ENCODE measurements at places on chromosomes 7 and 10. TPM values are rescaled to one million over a fixed set of nuclear protein-coding genes. Genes with fewer than 3 reads are reported as not detected.

DNA sequence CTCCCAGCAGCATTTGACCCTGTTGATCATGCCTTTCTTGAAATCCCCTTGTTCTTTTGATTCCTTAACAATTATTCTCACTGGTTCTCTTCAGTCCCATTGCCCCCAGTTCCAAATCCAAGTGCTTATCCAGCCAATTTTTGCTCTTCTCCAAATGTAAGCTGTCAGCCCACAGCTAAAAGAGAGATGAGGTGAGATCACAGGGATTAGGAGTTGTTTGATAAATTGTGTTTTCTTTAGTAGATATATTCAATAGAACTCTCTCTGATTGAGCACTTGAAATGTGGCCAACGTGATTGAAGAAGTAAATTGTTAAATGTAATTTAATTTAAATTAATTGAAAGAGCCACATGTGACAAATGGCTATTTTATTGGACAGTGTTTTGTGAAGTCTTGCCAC, 76.6 kb upstream of the NME8 start:
- ATAC-seq, result no peak

- no peak for ATAC-seq
Observed at GRCh38 chr10:48606530-48607355, 1.9 kb upstream of the ARHGAP22 start.

DNA sequence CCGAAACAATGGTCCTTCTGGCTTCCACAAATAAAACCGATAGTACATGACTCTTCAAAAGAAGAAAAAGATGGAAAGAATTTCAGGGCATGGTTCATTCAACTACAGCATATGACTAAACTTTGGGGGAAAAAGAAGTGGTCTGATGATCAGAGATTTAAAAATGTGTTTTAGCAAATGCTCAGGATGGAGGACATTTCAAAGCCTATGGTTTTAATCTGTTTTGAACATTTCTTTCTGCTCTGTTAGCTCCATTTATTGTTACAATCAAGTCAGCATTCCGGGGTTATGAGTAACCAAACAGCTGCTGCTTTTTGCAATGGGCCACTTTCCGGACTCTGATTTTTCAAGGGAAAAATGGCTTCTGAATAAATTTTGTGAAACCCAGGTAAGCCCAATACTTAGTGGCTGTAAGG, 142.4 kb downstream of the CUBN start:
- peak; percentile 15 for ATAC-seq

GRCh38 chr10:49322371-49323170, 23.6 kb downstream of the C10orf71 start:
- no peak for ATAC-seq

- ATAC-seq, result no peak
Observed at GRCh38 chr10:31381766-31382316, 62.8 kb downstream of the ZEB1 start.

DNA sequence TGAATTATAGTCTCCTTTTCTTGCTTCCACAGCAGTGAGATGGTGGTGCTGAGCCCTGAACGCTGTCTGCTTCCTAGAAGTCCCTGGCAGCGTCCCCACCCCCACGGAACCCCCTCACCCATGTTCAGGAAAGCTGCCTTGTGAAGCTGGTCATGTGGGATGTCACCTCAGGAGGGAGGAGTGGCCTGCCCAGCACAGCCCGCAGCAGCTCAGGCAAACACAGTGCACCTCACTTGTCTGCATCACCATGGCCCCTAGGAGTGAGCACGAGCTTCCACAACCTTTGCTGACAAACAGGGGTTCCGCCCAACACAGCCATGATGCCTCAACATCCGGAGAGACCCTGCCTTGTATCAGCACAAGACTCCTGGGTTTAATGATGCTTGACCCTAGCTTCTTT, 508.9 kb downstream of the RPS24 start:
- peak; percentile 92 for ATAC-seq

DNA sequence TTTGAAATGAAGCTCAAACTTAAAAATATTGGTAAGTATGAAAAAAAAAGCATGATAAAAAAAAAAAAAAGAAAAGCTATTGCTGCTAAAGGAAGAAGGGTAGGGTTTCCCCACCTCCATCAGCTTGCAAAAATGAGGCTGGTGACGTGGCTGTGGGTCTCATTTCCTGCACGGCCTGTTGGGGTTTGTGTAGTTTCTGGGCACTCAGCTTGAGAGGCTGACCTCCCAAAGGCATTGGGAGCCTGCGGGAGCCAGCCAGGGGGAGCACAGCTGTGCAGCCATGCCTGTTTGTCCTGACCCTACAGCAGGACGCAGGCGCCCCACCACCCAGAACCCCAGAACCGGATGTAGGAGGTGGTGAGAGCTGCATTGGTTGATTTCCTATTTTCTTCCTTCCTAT, 48.8 kb upstream of the CARD11 start:
- ATAC-seq, result no peak

DNA sequence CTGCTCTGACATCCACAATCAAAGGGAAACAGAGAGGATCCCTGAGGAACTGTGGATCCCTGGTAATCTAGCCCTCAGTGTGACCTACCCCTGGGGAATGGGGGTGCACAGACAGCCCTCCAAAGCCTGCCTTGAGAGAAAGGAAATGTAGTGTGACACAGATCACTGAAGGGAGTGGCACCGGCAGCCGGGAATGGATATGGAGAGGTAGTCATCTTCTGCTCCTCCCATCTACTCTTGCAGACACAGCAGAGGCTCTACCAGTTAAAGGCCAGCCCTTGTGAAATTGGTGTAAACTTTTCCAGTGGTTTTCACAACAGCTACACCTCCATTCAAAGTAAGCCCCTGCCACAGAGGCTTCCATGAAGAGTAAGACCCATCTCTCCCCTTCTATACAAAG, 144.4 kb downstream of the PCDH15 start:
- no peak for ATAC-seq

DNA sequence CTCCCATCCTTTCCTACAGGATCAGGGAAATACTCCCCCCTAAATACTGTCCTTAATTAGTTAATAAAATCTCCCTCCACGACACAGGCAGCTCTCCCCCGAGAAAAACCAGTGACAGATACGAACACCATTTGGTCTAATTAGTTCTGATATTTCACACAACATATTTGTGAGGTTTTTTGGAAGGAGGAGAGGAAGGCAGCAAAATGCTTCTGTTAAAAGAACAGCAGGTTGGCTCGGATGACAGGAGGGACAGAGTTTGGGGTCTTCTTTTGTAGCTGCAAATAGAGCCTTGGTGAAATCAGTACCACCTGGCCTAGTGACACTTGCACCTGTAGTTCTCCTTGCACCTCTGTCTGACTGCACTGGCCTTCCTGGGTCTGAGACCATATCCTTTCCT, 507.0 kb downstream of the PLXNA4 start:
- ATAC-seq, result no peak

DNA sequence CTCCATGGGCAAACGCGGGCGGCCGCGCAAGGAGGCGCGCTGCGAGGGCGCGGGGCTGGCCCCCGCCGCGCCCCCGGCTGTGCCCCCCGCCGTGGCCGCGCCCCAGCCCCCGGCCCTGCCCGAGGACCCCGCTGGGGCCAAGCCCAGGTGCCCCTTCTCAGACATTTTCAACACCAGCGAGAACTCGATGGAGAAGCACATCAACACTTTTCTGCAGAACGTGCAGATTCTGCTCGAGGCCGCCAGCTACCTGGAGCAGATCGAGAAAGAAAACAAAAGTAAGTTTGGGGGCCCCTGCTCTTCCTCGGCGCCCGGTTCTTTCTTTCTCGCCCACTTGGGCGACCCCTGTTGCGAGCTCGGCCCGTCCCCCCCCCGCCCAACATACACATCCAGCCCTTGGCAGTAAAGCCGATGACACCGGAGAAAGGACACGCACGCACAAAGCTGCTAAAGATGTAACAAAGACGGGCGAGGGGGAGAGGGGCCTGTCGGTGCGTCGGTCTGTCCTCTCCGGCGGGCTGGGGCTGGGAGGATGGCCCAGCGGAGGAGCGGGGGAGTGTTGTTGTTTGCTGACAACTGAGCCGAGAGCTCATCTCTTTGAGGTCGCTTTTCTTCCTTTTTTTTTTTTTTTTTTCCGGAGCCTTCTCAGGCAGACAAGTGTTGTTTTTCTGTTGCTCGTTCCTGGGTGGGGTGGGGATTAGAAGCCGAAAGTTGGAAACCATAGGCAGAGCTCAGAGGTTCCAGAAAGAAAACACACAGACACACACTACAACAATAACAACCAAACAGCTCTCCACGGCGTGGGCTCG, 604 bp downstream of the MXI1 start:
- ATAC-seq, result peak; percentile 0

GRCh38 chr10:77932016-77932715, 5.6 kb upstream of the DLG5 start:
- no peak for ATAC-seq

- ATAC-seq, result no peak
Observed at GRCh38 chr7:30048582-30048981, 20.4 kb downstream of the PLEKHA8 start.

- ATAC-seq, result no peak
Observed at GRCh38 chr10:77016278-77016815, 621.3 kb downstream of the KCNMA1 start.

Gene CFAP69
- total RNA-seq, result 36.9 TPM

Gene SPDYE8
- 0.43 TPM for total RNA-seq

Gene SEPTIN7
- total RNA-seq, result 190 TPM

Gene STAM
- 31.0 TPM for total RNA-seq

Gene CALCR
- 0.18 TPM for total RNA-seq

Gene FOXL3
- total RNA-seq, result not detected

Gene UPK3B
- total RNA-seq, result 0.27 TPM

Gene PSPH
- 24.8 TPM for total RNA-seq

Gene PRRT4
- total RNA-seq, result 0.61 TPM

Gene SPDYE1
- 0.38 TPM for total RNA-seq

Measured in motor neuron (in vitro differentiated cells).